ENCODE measurements at places on chromosomes 5 and 9. TPM values are rescaled to one million over a fixed set of nuclear protein-coding genes. Genes with fewer than 3 reads are reported as not detected.
A peak's percentile ranks its signal among the peaks of the same experiment; 100 is the strongest.

DNA sequence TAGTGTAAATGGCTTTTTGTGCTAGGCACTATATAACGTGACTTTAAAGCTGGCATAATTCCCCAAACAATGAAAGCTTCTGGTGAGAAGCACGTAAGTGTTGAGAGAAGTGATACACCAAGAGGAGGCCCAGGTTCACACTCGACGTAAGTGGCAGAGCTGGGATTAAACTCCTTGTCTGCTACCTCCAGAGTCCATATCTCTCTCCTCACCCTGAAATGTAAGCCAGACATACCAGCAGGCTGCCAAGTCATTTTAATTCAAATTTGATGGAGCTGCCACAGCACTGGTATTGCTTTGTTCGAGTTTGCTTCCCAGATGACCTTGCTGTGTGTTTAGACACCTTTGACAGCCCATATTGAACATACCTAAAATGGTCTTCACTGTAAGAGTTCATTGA lies 319.7 kb downstream of the GLIS3 start:
- no peak for DNase-seq

Gene SV2C
- total RNA-seq: not detected

- DNase-seq: no peak
Measured at GRCh38 chr5:77774981-77775789, 954 bp downstream of the TBCA start.

DNA sequence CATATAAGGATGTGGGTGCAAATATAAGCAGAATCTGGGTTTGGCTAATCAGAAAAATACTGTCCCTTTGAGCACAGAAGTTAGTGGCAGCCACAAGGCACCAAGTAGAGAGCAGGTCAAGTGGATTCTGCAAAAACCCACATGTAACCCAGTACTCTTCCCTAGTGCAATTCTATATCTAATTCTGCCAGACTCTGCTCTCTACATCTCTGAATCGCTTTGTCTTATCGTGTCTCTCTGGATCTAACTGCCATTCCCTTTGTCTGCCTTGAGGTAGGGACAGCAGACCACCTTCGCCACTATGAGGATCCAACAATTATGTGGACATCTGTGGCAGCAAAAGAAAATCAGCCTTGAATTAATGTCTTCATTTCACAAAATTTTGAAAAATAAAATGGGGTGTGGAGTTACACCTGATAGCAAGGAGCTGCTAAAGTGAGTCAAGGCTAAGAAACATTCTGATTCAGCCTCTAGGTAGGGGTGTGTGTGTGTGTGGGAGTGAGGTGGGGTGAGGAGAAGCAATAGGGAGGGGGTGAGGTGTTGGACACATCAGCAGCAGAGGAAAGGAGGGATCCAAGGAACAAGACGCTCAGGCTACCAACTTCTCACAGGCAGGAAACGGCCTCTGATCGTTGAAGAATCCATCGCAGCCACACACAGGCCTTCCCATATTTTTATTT lies 33.7 kb upstream of the ZNF366 start:
- no peak for DNase-seq

DNA sequence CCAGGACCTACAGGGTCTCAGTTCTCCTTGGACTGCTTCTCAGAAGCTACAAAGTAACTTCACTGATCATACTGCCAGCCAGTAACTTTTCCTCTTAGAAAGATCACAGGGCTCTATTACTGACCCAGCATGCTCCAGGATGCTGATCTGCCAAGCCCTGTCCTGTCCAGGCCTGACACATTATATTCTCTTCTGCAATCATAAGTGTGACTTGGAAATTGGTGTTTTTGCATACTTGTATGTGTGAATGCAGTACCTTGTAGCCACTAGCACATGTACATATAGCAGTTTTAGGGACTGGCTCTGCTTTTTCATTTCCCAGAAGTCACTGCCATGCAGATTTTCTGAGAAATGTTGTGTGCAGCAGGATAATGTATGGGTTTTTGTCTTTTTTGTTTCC lies 40.1 kb upstream of the CCNH start:
- no peak for DNase-seq

GRCh38 chr5:73565139-73565968 lies at the start of the genes ANKRA2 and UTP15:
TSS of gene ANKRA2 (minus strand) at chr5:73565639. CDS start at chr5:73562881, 2,758 bp downstream.
TSS of gene UTP15 (plus strand) at chr5:73565743. CDS start at chr5:73567345, 1,602 bp downstream.
- DNase-seq: peak; percentile 98

- DNase-seq: no peak
Measured at GRCh38 chr9:77999231-77999631, 32.4 kb downstream of the GNAQ start.

GRCh38 chr5:135249658-135250057 lies 149.4 kb downstream of the MACROH2A1 start:
- DNase-seq: no peak

Gene RANBP3L
- 0.59 TPM for total RNA-seq

- DNase-seq: no peak
Measured at GRCh38 chr9:98429613-98430012, 174.2 kb upstream of the TBC1D2 start.

DNA sequence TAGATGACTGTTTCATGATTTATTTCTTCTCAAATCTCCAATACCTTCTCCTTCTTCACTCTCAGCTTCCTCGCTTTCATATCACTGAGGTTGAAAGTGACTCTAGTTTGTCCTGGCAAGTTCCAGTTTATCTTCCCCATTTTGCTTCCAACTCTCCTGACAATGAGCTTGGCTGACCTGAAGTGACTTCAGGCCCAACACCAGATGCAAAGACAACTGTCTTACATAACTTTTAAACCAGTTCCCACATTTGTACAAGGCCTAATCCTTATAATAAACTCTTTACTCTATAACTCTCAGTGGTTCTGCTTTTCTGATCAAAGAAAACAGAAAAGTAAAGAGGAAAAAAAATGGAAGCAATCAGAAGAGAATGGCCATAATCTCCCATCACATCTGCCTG lies 22.0 kb downstream of the GNG10 start:
- DNase-seq: no peak

GRCh38 chr9:7088611-7089010 lies 330.8 kb downstream of the KDM4C start:
- DNase-seq: no peak

Gene SERF1B
- total RNA-seq: 33.4 TPM

DNA sequence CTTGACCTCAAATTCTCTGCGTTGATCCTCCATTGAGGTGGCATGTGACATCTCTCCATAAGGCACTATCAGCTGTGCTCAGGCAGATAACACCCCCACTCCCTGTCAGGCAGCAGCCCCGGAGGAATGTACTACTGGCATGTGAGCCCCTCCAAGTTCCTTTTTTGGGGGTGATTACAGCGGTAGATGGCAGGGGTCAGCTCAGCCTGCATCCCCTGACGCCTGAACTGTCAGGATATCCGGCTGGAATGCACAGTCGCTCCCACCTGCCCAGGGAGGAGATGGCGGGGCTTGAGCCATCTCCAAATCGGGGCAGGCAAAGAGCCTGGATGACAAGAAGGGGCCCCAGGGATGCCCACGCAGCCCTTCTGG lies 40.8 kb downstream of the FAM78A start:
- no peak for DNase-seq

DNA sequence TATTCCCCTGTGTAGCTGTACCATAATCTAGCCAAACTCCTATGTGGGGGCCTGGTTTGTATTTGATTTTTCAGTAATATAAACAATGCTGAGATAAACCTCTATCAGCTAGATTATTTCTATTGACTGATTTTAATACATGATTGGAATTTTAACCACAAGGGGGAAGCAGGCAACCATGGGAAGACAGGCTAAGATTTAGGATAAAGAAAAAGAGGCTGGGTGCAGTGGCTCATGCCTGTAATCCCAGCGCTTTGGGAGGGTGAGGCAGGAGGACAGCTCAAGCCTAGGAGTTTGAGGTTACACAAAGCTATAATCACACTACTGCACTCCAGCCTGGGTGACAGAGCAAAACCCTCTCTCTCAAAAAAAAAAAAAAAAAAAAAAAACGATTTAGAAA lies 18.1 kb upstream of the GPX3 start:
- DNase-seq: no peak

Gene STK32A
- not detected for total RNA-seq

- DNase-seq: no peak
Measured at GRCh38 chr9:132006677-132007370, 72.8 kb downstream of the MED27 start.

Gene SYNPO
- total RNA-seq: 146 TPM

Gene SLC34A1
- not detected for total RNA-seq

Gene CCDC192
- total RNA-seq: not detected

DNA sequence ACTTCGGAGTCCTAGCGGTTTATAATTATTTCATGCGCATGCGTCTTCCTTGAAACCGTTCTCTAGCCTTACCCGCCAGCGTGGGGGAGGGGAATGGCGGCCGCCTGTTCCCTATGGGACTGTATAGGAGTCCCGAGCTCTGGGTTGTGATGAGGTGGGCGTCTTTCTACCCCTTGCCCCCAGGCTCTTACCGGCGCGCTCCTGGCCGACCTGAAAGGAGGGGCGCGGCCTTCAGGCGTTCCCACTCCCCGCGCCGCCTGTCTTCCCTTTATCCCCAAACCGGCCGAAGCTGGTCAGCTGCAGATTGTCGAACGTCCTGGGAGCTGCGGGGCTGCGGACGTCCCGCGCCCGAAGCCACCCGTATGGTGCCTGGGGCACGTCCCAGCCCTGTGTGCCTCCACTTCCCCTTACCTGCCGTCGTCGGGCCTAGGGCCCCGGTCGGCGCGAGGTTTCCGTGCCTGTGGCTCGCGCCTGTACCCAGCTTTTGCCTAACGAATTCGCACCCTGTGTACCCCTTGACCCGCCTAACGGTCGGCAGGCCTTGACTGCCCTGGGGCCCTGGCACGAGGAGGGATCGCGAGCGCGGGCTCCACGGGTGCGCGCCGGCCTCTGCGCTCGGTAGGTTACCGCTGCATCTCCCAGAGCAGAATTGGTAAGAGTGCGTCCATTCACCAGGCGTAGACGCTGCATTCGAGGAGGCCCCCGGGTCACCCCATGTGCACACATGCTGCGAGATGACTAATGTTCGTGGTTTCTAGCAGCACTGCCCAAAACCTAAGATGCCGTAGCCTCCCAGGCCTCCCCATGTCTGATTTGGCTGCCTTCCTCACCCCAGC lies 653 bp upstream of the HNRNPH1 start:
- DNase-seq: peak; percentile 44

DNA sequence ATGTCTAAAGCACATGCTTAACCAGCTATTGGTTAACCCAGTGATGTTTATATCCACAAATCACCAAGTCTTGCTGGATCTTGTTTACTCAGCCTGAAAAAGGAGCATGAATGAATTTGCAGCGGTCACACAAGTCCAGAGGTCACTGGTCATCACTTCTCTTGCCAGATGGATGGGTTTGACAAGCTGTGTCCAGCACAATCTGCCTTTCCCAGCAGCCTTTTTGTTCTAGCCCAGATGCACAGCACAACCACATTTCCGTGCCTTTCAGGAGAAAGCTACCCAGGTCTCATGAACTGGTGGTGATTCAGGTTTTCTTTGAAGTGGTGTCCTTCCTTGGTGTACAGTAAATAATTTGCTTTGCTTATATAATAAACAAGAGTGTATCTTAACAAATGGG lies 32.1 kb downstream of the TMEM252 start:
- DNase-seq: no peak

- no peak for DNase-seq
Measured at GRCh38 chr9:99051851-99052250, 53.1 kb upstream of the TGFBR1 start.

DNA sequence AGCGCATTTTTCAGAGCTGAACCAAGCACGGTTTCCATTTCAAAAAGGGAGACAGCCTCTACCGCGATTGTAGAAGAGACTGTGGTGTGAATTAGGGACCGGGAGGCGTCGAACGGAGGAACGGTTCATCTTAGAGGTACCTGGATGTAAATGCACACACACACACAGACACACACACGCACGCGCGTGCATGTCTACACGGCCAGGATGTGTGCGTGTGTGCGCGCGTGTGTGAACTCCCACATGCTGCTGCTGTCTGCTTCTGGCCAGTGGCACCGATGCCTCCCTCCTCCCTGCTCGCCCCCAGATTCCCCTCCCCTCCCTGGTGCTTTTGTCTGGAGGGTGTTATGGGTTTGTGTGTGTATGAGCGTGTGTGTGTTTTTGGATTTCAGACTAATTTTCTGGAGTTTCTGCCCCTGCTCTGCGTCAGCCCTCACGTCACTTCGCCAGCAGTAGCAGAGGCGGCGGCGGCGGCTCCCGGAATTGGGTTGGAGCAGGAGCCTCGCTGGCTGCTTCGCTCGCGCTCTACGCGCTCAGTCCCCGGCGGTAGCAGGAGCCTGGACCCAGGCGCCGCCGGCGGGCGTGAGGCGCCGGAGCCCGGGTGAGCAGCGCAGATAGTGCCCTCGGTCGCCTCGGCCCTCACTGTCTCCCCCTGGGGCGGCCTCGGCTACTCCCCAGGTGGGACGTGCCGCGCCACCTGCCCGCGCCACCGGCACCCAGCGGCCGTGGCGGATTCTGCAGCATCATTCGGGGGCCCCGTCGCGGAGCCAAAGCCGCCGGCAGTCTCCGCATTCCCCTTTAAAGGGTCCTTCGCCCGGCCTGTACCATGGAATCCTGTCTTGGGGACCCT lies at the start of gene NTRK2:
NTRK2 (plus strand) TSS at position 442 of the 850 bp plus-strand sequence. CDS start 1,020 bp downstream, outside the sequence.
- no peak for DNase-seq

GRCh38 chr9:113386571-113387393 lies 10.0 kb upstream of the HDHD3 start:
- DNase-seq: no peak

- DNase-seq: no peak
Measured at GRCh38 chr5:131944702-131945550, 537 bp downstream of the MEIKIN start.

Gene ANKRD34B
- total RNA-seq: not detected

GRCh38 chr5:39760385-39761198 lies 335.8 kb upstream of the DAB2 start:
- no peak for DNase-seq

GRCh38 chr9:91921371-91921770 lies 28.7 kb downstream of the ROR2 start:
- DNase-seq: no peak

Gene TAF11L6
- not detected for total RNA-seq

DNA sequence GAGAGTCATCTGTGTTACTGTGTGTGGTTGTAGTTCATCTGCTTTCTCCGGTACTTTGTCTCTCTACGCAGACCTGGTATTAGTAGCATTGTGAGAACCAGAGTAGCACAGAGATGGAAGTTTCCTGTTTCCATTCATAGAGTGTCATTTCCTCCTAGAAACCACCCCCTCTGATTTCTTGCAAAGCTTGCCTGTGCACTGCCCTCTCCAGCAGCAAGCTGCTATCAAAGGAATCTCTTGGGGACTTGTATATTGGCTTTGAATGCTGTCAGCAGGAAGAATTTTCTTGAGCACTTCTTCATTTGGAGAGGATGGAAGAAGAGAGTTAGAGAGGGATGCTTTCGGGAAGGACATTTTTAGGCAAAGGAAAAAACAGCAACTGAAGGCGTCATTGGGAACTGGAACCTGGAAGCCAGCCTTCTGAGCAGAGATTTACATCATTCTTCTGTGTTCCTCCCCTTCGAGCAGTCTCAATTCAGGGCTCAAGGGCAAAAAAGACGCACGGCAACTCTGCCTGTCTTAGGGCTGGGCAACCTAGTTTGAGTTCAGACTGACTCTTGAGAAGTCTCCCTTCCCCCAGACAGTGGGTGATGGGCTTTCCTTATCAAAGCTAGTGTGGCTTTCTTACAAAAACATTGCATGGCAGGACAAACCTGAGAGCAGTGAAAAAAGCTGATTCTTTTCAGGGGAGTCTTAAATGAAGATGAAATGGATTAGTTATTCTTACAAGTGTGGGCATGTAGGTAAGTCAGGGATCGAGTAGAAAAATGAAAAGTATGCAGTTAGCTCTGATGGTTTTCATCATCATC lies 226.3 kb downstream of the AOPEP start:
- peak; percentile 41 for DNase-seq

GRCh38 chr5:38996123-38996522 lies 78.1 kb downstream of the RICTOR start:
- DNase-seq: no peak
